IPS DF 19.7 (cell line): ENCODE measurements at places on chromosomes 7 and 10.

DNA sequence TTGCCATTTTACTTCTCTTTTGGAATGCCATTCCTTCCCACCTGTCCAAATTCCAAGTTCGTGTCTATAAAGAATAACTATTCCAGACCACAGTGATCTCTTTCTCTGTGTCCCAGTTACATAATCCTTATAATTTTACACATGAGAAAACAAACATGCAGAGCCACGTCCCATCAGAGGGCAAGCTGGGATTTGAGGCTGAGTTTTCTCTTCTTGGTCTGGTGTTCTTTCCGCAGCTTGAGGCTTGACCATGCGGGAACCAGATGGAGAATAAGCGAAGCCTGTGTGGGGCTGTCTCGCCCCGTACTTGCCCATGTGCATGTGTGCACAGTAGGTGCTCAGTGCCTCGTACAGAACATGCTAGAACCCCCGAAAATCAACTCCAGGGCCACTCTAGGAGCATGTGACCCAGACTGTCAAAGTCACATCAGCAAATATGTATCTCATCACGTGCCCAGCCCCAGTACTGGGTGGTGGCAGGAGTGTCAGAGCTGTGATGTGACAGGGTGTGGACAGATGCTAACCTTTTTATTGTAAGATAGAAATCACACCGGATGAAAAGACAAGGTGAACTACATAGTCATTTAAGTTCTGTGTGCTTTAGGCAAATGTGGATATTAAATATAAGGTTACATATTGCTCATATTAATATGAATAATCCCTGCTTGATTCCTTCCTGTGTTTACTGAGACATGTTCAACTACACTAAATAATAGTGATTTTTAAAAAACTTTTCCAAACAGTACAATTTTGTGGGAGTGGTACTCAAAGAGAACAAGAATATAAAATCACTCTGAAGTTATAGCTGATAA is 3.2 kb downstream of the INSIG1 start:
- DNase-seq = no peak

- no peak for DNase-seq
These were observed 27.2 kb upstream of the AP5Z1 start for GRCh38 chr7:4748231-4748681.

DNA sequence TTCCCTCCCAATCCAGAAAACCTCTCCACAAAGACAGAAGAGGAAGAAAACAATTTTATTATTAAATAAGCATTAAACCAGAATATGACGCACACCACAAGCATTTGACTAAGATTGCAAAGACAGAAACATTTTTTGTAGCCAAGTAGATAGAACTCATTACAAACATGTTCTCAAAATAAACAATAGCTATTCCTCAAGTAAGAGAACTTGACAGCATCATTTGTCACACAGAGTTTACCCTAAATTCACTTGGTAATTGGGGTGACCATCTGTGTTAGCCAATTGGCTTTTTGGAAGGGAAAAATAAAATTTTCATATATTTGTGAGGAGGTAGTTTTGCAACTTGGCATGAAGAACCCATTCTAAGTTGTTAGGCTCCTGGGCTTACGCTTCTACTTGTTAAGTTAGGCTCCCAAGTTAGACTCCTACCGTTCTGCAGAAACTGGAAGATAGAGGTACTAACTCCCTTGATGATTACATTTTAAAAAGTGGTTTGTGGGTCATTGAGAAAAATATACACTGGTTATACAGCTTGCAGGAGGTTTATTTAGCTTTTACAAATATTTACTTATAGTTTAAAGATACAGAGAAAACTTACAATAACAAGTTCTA is 618.6 kb upstream of the CNTNAP2 start:
- no peak for DNase-seq

GRCh38 chr7:78879206-78879605 is 574.3 kb downstream of the MAGI2 start:
- no peak for DNase-seq

DNA sequence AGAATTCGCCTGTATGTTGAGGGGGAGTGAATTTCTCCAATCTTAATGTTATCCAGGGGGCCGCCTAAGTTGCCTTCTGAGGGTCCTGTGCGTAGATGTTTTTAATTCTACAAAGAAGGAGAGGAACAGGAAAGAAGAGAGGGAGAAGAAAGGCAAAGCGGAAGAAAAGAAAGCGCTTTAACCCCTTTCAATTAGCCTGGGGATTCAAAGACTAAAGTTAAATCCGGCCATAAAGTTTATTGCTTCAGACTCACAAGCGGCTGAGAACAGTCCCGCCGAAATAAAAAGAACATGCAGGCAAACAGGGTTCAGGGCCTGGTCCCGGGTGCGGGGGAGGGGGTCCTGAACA is 4.5 kb downstream of the HOXA5 start:
- no peak for DNase-seq

GRCh38 chr10:71710519-71710918 is 9.1 kb downstream of the C10orf105 start:
- DNase-seq = no peak

DNA sequence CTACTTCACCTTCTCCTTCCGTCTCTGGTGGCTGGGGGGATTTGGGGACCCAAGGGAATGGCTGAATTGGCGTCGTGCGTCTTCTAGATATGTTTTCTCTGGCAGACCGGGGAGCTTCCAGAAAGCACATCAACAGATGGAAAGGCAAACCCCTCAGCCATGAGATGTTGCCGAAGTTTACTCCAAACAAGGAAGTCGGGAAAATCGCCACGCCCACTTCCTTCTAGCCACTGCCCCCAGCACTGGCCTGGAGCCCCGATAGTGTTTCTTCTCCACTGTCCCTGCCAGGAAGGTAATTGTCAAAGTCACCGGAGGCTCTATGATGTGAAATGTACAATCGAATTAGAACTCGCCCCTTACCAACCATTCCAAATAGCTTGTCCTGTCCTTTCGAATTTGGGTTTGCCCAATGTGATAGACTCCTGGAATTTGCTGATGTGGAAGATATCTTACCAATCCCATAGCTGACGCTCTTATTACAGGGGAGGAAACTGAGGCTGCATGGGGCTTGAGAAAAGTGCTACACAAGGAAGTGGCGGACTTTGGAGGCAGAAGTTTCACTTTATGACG is 191.0 kb downstream of the LSM5 start:
- peak; percentile 20 for DNase-seq

GRCh38 chr10:103040418-103040817 is 122.3 kb downstream of the CNNM2 start:
- DNase-seq = no peak

- DNase-seq = no peak
These were observed 74.9 kb downstream of the MINPP1 start for GRCh38 chr10:87579563-87579962.

- no peak for DNase-seq
These were observed 167.0 kb upstream of the PITRM1 start for GRCh38 chr10:3339531-3339950.

DNA sequence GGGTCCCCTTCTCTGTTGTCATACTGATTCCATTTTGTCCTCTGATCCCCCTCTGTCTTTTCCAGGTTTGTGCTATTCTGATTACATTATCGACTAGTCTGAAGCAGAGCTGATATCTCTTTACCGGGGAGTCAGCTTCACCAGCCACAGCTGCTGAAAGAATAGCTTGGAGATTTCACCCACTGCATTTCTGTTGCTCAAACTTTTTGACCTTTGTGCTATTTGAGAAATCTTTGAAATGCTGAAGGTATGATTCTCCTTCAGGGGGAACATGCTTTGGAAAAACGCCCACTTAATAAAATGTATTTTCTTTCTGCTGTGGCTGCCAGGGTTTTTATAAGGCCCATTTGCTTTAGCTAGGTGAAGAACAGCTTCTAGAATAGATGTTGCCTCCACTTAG is 197.8 kb upstream of the TCF7L2 start:
- DNase-seq = no peak

DNA sequence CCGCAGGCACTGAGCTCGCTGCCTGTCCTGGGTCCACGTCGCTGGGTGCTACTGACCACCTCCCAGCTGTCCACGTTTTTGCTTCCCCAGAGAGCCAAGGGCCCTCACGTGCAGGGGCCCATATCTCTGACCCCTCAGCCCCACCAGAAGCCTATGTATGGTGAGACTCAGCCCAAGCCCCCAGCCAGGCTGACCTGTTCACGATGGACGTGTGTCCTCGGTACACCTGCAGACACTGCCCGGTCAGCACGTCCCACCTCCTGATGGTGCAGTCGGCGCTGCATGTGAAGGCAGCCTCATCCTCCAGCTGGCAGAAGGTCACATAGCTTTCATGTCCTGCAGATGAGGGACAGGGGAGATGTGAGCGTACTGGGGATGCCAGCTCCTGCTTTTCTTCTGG is 9.9 kb downstream of the WDR86 start:
- no peak for DNase-seq

- DNase-seq = no peak
These were observed 992 bp upstream of the MGMT start for GRCh38 chr10:129465796-129466702.

GRCh38 chr10:4691776-4692175 is 134.2 kb upstream of the AKR1E2 start:
- no peak for DNase-seq

GRCh38 chr10:72563327-72563932 is 62.4 kb downstream of the MICU1 start:
- DNase-seq = no peak

- no peak for DNase-seq
These were observed 128.4 kb upstream of the TCF7L2 start for GRCh38 chr10:112821663-112822062.

DNA sequence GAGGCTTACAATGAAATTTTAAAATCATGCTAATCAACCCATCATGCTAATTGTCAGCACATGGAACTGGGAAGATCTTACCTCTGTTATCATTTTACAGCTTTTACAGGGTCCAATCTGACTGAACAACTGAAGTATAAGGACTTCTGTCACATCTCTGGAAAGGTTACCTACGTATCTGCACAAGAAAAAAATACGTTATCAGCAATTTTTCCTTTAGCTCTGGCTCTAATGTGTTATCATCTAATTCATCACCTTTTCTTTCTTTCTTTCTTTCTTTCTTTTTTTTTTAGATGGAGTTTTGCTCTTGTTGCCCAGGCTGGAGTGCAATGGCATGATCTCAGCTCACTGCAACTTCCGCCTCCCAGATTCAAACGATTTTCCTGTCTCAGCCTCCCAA is 8.7 kb downstream of the TIAL1 start:
- no peak for DNase-seq

GRCh38 chr10:72008096-72008981 is 44.1 kb downstream of the CHST3 start:
- no peak for DNase-seq

GRCh38 chr10:85430991-85431390 is 935.6 kb downstream of the GRID1 start:
- DNase-seq = no peak

- DNase-seq = no peak
These were observed 38.4 kb downstream of the IL2RA start for GRCh38 chr10:6023661-6024333.

GRCh38 chr10:29158066-29158465 is 130.8 kb upstream of the LYZL1 start:
- no peak for DNase-seq

GRCh38 chr7:77980087-77980713 is 181.6 kb downstream of the PHTF2 start:
- no peak for DNase-seq

- DNase-seq = no peak
These were observed 92.8 kb downstream of the TMEM130 start for GRCh38 chr7:98777051-98777450.

DNA sequence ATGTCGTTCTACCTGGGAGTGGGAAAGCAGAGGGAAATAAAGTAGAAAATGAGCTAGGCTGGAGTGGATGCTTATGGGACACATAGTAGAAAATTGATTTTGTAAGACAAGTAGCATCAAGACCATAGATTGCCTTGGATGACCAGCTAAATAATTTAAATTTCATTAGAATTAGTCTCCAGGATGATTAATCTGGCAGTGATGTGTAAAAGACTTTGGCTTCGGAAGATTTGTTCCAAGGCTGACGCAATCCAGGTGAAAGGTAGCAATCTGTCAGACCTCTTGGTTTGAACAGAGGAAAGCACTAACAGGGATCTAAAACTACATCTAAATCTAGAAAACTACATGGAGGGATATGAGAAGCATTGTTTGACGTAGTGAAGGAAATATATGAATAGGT is 236.5 kb downstream of the ARL4A start:
- no peak for DNase-seq

DNA sequence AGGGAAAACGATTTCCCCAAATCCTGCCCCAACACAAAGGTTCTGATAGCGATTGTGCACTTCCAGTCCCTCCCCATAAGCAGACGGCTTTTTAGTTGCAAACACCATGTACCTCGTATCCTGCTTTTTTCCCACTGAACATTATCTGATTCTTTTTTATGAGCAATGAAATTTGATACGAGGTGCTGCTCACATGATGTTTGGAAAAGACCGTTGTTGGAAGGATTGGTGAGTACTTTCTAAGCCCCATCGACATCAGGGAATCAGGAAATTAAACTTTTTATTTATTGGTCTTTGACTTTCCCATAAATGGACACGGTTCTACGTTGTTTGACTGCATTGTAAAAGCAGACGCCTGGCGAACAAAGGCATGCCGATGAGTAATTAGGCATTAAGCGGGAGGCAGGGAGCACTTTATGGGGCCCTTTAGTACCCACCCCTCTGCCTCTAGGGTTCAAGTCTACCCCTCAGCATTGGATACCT is 49.4 kb downstream of the TEX36 start:
- no peak for DNase-seq

DNA sequence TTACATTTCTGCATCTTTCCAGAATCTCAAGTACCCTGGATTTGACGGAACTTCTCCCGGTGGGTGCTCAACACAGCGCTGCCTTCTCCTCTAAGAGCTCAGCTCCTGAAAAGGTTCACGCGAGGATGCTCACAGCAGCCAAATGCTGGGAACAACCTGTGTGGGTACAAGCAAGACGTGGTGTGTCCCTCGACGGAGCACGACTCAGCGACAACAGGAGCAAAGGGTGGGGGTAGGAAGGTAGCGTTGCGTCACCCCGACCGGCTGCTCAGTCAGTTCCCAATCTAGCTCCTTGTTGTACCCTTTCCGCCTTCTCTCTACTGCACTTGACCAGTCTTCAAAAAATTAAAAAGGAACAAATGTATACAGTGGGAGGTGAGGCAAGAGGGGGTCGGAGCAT is 117.3 kb downstream of the PTPRN2 start:
- DNase-seq = no peak

DNA sequence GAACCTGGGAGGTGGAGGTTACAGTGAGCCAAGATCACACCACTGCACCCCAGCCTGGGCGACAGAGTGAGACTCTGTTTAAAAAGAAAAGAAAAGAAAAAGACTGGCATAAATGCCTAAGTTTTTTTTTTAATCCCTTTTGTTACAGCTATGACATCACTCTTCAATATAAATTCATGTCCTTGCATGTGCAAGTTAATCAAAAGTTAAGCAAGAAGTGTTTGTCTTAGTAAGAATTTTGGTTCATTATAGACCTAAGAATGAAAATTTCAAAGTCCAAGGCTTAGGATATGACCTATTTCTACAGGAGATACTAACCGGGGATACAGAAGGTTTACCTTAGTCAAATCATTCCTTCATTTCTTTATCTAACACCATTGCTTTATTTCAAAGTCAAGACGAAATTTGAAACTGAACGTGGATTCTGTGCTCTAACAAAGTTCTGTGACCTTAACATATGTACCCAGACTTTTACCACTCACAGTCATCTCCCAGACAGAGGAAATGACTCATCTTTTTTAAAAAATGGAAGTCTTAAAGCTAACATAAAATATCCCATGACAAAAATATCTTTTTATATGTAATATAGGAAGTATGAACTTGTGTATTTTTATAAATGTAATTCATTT is 29.3 kb upstream of the ITGB8 start:
- DNase-seq = no peak

GRCh38 chr10:76015245-76015644 is 583.8 kb downstream of the LRMDA start:
- no peak for DNase-seq

GRCh38 chr10:136465-136762 is 1.2 kb downstream of the ZMYND11 start:
- DNase-seq = no peak
